ENCODE measurements at places on chromosomes 3 and 15.

GRCh38 chr3:60542995-60543394 is 708.3 kb downstream of the FHIT start:
- H3K27ac ChIP-seq, result no peak overlapping the region
- DNase-seq, result no peak
- no peak overlapping the region for H3K4me3 ChIP-seq
- H3K4me1 ChIP-seq, result no peaks in the 10 kb centered on the region
- no peaks in the 10 kb centered on the region for H3K27me3 ChIP-seq
- no peaks in the 10 kb centered on the region for H3K36me3 ChIP-seq

DNA sequence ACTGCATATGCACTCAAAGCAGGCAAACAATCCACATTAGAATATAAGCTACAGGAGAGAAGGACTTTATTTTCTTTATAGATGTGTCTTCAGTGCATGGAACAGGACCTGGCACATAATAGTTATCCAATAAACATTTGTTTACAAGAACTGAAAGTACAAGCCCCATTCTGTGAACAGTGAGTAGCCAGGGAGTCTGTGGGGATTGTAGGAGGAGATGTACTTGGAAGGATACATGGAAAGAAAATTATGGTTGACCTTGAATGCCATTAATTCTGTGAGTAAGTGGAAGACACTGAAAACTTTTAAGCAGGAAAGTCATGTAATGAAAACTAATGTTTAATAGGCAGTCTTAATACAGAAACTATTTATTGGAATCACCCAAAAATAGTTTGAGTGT is 28.3 kb downstream of the MASP1 start:
- no peaks in the 10 kb centered on the region for H3K27me3 ChIP-seq
- H3K27ac ChIP-seq, result no peak overlapping the region
- H3K4me3 ChIP-seq, result no peak overlapping the region
- no peaks in the 10 kb centered on the region for H3K36me3 ChIP-seq

DNA sequence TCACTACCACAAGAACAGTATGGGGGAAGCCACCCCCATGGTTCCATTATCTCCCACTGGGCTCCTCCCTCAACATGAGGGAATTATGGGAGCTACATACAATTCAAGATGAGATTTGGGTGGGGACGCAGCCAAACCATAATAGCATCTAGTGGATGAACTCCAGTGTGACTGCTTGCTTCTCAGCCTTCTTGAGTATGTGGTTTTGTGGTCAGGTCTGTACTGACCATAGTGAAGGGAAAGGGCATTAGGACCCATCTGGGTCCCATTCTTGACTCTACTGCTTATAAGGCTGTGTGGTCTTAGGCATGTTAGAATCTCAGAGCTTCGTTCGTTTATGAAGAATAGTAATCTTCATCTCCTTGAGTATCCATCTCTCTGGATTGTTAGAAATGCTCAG is 81.4 kb downstream of the CGNL1 start:
- no peak overlapping the region for H3K4me3 ChIP-seq
- H3K27me3 ChIP-seq, result no peaks in the 10 kb centered on the region
- no peaks in the 10 kb centered on the region for H3K36me3 ChIP-seq

GRCh38 chr3:117671722-117672318 is 962.2 kb downstream of the TUSC7 start:
- no peak for DNase-seq
- no peaks in the 10 kb centered on the region for H3K4me1 ChIP-seq

DNA sequence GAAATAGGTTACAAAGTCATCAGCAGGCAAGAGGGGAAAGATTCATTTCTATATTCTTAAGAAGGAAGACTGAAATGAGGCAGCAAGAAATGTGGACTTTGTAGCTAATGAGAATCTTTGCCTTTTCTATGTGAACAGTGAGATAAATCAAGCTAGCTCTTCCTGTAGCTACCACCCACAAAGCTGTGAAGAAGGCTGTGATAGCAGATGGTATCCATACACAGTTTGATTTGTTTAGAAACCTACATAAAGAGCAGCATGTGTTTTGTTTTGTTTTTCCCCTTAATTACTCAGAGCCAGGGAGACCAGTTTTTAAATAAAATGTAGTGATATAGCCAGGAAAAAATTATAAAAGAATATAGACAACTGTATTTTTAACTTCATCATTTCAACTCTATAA is 45.5 kb downstream of the TEX9 start:
- no peak overlapping the region for H3K27ac ChIP-seq
- no peak for DNase-seq

- H3K27me3 ChIP-seq, result no peaks in the 10 kb centered on the region
- H3K27ac ChIP-seq, result no peak overlapping the region
- no peaks in the 10 kb centered on the region for H3K36me3 ChIP-seq
- no peak overlapping the region for H3K4me3 ChIP-seq
These were observed 20.8 kb upstream of the DENND4A start for GRCh38 chr15:65812916-65813315.

DNA sequence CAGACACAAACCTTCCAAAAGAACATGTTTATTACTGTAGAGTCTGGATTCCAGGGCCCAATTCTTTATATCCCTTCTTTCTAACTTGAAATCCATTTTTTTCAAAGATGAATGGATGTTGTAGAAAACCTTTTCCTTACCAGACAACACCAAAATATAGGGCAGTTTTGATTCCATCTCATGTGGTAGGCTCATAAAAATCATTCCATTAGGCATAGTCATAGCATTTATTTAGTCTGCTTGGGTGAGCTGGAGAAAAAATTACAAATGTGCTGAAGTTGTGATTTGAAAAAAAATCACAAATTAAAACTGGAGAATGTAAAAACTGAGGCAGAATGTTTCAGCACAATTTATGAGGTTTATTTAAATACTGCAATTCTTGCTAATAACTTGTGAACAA is 199.3 kb upstream of the TBC1D5 start:
- H3K4me1 ChIP-seq, result no peaks in the 10 kb centered on the region
- H3K4me3 ChIP-seq, result no peak overlapping the region
- H3K27ac ChIP-seq, result no peak overlapping the region

- no peak for DNase-seq
- no peaks in the 10 kb centered on the region for H3K4me1 ChIP-seq
- no peaks in the 10 kb centered on the region for H3K27me3 ChIP-seq
- H3K27ac ChIP-seq, result no peak overlapping the region
These were observed 267.8 kb upstream of the CNTN4 start for GRCh38 chr3:1830851-1831250.

DNA sequence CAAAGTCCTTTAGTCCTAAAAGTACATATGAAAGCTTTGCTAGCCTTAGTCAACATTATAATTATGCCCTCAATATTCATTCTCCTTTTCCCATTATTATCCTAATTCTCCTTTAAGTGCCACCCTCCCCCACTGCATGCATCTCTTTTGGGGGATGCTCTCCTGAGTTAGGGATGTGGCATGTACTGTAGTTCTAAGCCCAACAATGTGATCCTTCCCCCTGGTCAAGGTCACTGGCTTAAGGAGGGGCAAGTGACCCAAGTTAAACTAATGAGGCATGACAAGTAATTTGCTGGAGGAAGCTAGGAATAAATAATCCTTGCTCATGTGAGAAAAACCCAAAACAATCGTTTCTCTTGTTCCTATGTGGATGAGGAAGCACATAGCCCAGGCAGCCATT is 343.9 kb upstream of the SUCLG2 start:
- no peaks in the 10 kb centered on the region for H3K27me3 ChIP-seq
- H3K4me3 ChIP-seq, result no peak overlapping the region
- H3K27ac ChIP-seq, result no peak overlapping the region
- no peaks in the 10 kb centered on the region for H3K36me3 ChIP-seq
- no peak for DNase-seq
- no peaks in the 10 kb centered on the region for H3K4me1 ChIP-seq

DNA sequence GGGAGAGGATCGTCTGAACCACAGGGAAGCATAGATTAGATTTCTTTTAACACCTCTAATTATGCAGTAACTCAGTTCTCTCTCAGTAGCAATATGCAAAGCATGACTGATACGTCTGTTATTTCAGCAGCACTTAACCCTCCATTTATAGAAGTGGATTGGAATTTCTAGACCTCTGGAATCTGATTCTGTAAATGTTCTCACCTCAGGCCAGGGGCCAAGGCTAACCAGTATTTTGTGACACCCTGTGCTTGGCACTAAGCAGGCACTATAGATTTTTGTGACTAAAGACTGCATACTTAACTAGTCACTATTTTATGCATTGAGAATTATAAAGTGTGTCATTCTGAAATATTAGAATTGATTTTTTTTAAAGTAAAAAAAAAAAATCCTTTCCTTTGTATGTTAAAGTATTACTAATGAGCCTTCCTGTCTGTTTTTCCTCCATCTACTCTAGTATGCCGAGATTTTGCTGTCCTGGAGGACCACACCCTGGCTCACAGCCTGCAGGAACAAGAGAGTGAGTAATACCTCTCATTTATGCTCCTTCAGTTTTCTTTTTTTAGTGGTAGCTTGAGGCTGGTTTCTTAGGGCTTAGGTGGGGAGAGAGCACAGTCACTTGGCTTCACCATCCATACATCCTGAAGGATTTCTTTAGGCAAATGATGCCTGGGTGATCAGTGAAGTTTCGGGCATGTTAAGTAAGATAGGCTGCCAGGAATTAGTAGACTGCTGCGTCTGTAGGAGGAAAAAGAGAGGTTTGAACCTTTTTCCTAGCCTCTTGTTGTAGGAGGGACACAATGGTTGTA is 26.5 kb upstream of the UTS2B start:
- no peaks in the 10 kb centered on the region for H3K36me3 ChIP-seq
- H3K4me3 ChIP-seq, result no peak overlapping the region
- no peaks in the 10 kb centered on the region for H3K4me1 ChIP-seq

GRCh38 chr3:161409069-161409468 is 37.8 kb upstream of the SPTSSB start:
- DNase-seq, result no peak
- no peak overlapping the region for H3K4me3 ChIP-seq
- no peak overlapping the region for H3K27ac ChIP-seq
- H3K36me3 ChIP-seq, result no peaks in the 10 kb centered on the region

- H3K36me3 ChIP-seq, result no peaks in the 10 kb centered on the region
- no peak overlapping the region for H3K4me3 ChIP-seq
- no peak for DNase-seq
- no peaks in the 10 kb centered on the region for H3K27me3 ChIP-seq
These were observed 61.6 kb downstream of the OSTN start for GRCh38 chr3:191260431-191261303.

GRCh38 chr15:101477851-101478362 is 11.6 kb downstream of the PCSK6 start:
- H3K4me3 ChIP-seq, result no peak overlapping the region
- H3K4me1 ChIP-seq, result no peaks in the 10 kb centered on the region
- H3K27ac ChIP-seq, result no peak overlapping the region
- H3K36me3 ChIP-seq, result no peaks in the 10 kb centered on the region
- DNase-seq, result no peak
